Ascending aorta (tissue), 2 donors: ENCODE measurements at places on chromosomes 7 and 10.

DNA sequence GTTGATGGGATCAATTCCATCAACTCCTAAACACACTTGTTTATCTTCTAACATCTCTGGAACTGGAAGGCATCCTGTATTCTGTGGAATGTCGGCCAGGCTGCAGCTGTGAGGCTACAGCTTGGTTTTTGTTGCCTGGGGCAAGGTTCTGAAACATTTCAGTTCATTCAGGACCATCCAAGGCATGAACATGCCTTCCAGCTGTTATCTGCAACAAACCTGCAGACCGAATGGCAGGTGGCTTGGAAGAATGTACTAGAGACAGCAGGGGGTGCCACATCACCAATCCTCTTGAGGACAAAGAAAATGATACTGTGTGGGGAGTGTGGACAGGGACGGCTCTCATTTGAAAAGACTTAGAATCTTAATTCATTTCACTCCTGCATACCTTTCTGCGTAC is 12.4 kb downstream of the PAPOLB start:
- H3K27ac ChIP-seq, result no peak overlapping the region
- no peaks in the 10 kb centered on the region for H3K27me3 ChIP-seq
- no peaks in the 10 kb centered on the region for H3K4me1 ChIP-seq
- no peak for DNase-seq

GRCh38 chr7:105408791-105409410 is 20.2 kb upstream of the SRPK2 start:
- H3K27ac ChIP-seq, result no peak overlapping the region
- no peaks in the 10 kb centered on the region for H3K27me3 ChIP-seq
- DNase-seq, result no peak
- H3K4me1 ChIP-seq, result no peaks in the 10 kb centered on the region

- no peak overlapping the region for H3K4me3 ChIP-seq
- H3K27me3 ChIP-seq, result no peaks in the 10 kb centered on the region
- DNase-seq, result no peak
- H3K36me3 ChIP-seq, result no peaks in the 10 kb centered on the region
- H3K27ac ChIP-seq, result no peak overlapping the region
Observed at GRCh38 chr10:88392222-88392621, 190.9 kb downstream of the RNLS start.

GRCh38 chr10:98481404-98481945 is 34.7 kb upstream of the HPS1 start:
- H3K27me3 ChIP-seq, result no peaks in the 10 kb centered on the region
- H3K36me3 ChIP-seq, result no peaks in the 10 kb centered on the region
- H3K27ac ChIP-seq, result no peak overlapping the region
- no peak overlapping the region for H3K4me3 ChIP-seq
- H3K4me1 ChIP-seq, result no peaks in the 10 kb centered on the region

DNA sequence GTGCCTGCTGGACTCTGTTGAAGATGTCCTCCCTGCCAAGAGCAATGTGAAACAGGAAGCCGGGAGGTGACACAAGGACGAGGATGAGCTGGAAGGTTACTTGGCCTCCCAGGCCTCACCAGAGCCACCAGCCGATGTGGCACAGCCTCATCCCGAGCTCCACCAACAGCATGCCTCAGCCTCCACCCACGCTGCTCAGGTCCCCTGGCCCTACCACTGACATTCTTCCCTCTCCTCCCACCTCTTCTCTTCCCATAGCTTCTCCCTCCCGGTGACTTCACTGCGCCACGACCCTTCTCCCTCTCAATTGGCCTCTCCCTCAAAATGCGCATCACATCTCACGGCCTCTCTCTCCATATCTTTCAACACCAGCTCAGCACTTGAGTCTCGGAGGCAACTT is 249.9 kb downstream of the SKAP2 start:
- no peaks in the 10 kb centered on the region for H3K27me3 ChIP-seq
- no peaks in the 10 kb centered on the region for H3K4me1 ChIP-seq
- no peak overlapping the region for H3K27ac ChIP-seq
- no peak for DNase-seq
- H3K4me3 ChIP-seq, result no peak overlapping the region

DNA sequence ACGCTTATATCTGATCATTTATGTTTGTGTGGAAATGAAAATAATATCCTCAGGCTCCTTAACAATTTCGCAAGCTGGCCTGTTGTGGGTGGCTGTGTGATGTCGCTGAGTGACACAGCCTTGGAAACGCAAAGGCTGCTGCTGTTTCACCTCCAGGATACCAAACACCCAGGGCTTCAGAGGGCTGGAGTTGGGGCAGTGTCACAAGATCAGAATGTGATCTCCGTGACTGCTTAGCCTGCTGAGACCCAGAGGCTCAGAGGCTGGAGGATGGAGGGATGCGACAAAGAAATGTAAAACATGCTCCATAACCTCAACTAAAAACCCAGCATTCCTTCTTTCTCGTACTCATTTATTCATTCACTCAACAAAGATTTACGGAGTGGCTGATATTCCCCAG is 37.2 kb upstream of the BMPER start:
- H3K27ac ChIP-seq, result no peak overlapping the region
- H3K27me3 ChIP-seq, result no peaks in the 10 kb centered on the region
- H3K4me3 ChIP-seq, result no peak overlapping the region
- DNase-seq, result no peak
- no peaks in the 10 kb centered on the region for H3K36me3 ChIP-seq

GRCh38 chr7:155579565-155579964 is 33.2 kb upstream of the CNPY1 start:
- no peak overlapping the region for H3K27ac ChIP-seq
- no peak overlapping the region for H3K4me3 ChIP-seq
- no peaks in the 10 kb centered on the region for H3K36me3 ChIP-seq
- no peaks in the 10 kb centered on the region for H3K27me3 ChIP-seq
